ENCODE measurements at places on chromosomes 4 and X. TPM values are rescaled to one million over a fixed set of nuclear protein-coding genes. Genes with fewer than 3 reads are reported as not detected.

The MAGEC3 gene
- not detected for total RNA-seq

The SYTL4 gene
- 9.5 TPM for total RNA-seq

The GATA1 gene
- not detected for total RNA-seq

The MAGEC2 gene
- not detected for total RNA-seq

The KCNE5 gene
- total RNA-seq: not detected

The GPR119 gene
- not detected for total RNA-seq
